Stimulated activated CD4-positive, alpha-beta T cell treated with anti-CD3 and anti-CD28 coated beads, Interleukin-12 subunit alpha, Interleukin-12 subunit beta, amount 100 ng/mL, for 24 hours (primary cell): ENCODE measurements at places on chromosomes 2 and 18.

DNA sequence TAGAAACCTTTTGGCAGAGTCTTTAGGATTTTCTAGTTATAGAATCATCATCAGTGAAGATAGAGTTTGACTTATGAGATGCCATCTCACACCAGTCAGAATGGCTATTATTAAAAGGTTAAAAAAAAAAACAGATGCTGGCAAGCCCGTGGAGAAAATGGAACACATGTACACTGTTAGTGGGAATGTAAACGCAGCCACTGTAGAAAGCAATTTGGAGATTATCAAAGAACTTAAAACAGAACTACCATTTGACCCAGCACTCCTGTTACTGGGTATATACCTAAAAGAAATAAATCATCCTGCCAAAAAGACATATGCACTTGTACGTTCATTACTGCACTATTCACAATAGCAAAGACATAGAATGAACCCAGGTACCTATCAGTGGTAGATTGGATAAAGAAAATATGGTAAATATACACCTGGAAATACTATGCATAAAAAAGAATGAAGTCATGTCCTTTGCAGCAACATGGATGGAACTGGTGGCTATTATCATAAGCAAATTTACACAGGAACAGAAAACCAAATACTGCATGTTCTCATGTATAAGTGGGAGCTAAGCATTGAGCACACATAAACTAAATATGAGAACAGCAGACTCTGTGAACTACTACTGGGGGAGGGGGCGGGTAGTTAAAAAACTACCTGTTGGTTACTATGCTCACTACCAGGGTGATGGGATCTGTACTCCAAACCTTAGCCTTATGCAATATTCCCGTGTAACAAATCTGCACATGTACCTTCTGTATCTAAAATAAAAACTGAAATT is 279.0 kb downstream of the KIAA1328 start:
- no peak for DNase-seq

GRCh38 chr2:154849482-154849881 is 151.0 kb downstream of the KCNJ3 start:
- no peak for DNase-seq

- DNase-seq: no peak
Observed at GRCh38 chr2:224645722-224646121, 60.6 kb upstream of the CUL3 start.

DNA sequence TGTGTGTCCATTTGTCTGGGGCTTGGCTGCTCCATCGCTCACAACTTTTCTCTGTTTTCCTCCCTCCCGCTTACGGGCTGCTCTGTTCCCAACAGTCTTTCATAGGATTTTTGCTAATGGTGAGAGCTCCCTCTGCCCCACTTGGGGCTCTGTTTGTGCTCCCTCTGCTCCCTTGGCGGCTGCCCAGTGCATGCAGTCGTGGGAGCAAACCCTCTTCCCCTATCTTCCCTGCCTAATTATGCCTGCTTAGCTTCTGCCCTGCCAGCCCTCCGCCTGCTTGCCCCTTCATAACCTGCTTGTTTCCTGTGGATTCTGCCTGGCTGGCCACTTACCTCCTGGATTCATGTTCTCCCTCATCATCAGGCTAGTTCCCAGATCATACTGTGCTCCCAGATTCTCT is 6.6 kb upstream of the KRTCAP3 start:
- DNase-seq: no peak
